ENCODE measurements at places on chromosomes 2 and 18.

GRCh38 chr18:72830109-72830508 is 37.7 kb downstream of the NETO1 start:
- no peak for DNase-seq

DNA sequence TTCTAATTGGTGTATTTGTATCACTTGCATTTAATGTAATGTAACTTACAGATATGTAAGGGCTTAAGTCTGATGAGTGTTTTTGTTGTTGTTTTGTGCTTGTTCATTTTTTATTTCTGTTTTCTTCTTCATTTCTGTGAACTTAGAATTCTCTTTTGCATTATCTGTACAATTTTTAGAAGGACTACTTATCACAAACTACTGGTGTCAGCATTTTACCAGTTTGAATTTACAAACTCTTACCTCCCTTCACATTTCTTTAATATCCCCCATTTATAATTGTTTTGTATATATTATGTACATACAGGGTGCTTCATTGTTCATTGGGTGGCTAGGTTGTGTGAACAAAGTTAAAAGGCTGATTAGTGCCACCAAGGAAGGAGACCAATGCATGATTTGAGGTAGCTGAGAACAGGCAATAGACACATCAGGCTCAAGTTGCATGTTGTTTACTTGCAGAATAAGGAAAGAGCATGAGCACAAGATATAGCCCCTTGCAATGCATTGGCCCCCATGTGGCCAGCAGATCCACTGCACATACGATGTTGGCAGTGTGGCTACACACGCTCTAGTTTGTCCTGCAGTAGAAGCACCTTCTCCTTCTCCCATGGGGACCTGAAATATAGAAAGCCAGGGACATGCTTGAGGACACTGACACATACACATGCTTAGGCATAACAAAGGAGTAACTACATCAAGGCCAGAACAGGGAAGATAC is 198.2 kb downstream of the CD8B2 start:
- DNase-seq = no peak

DNA sequence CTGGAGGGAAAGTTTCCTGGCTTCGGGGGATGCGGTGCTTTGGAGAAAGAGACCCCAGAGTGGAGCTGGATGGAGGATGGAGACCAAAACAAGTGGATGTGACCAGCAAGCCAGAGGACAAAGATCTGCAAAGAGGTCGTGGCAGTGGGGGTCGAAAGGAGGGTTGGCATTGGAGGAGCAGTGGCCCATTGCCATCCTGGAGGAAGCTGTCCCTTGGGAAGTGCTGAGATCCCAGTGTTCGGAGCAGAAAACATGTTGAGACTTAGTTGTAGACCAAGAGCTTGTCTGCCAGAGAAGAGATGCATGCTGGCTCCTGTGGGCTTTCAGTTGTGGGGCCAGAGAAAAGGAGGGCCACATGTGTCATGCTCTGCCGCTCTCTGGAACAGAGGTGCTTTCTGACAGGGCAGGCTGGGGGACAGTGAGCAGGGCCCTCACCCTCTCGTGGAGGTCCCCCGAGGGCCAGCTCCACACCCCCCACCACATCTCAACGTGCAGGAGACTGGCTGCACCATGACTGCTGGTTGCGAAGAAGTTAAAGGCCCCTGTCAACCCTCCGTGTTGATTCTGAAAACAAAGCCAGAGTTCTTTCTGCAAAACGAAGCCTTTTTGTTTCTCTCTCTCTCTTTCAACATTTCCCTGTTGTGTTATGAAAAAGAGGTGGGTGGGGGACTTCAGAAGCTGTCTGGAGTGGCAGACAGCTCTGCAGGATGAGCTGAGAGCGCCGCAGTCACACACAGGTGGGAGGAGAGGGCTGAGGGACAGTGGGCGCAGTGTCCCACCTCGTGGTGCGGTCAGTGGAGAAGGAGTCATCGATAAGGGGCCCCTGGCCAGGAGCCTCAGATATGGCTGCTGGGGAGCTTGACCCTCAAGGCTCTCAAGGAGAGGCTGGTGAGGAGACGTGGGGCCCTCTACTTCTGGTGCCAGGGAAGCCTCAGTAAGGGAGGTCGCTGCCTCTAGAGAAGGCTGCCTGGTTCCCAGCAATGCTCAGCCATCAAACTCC is 77.6 kb upstream of the BCL2L11 start:
- no peak for DNase-seq

DNA sequence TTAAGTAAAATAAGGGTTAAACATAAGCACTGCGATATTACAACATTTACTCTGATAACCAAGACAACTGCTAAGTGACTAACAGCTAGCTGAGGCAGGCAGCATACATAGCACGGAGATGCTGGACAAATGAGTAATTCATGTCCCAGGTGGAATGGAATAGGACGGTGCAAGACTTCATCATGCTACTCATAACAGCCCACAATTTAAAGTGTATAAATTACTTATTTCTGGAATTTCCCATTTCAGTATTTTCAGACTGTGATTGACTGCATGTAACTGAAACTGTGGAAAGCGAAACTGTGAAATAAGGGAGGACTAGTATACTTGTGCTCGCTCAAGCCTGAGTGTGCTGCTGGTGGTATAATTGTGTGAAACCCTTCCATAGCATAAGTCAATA is 12.9 kb downstream of the IER3IP1 start:
- DNase-seq = peak; percentile 61
